ENCODE measurements at places on chromosomes 4 and X. TPM values are rescaled to one million over a fixed set of nuclear protein-coding genes. Genes with fewer than 3 reads are reported as not detected.

The XPNPEP2 gene
- 0.52 TPM for total RNA-seq

- no peak overlapping the region for H3K27ac ChIP-seq
- H3K36me3 ChIP-seq, result no peaks in the 10 kb centered on the region
- H3K27me3 ChIP-seq, result no peaks in the 10 kb centered on the region
- DNase-seq, result no peak
- no peak overlapping the region for H3K4me3 ChIP-seq
Observed at GRCh38 chr4:102218656-102219055, 126.6 kb downstream of the SLC39A8 start.

DNA sequence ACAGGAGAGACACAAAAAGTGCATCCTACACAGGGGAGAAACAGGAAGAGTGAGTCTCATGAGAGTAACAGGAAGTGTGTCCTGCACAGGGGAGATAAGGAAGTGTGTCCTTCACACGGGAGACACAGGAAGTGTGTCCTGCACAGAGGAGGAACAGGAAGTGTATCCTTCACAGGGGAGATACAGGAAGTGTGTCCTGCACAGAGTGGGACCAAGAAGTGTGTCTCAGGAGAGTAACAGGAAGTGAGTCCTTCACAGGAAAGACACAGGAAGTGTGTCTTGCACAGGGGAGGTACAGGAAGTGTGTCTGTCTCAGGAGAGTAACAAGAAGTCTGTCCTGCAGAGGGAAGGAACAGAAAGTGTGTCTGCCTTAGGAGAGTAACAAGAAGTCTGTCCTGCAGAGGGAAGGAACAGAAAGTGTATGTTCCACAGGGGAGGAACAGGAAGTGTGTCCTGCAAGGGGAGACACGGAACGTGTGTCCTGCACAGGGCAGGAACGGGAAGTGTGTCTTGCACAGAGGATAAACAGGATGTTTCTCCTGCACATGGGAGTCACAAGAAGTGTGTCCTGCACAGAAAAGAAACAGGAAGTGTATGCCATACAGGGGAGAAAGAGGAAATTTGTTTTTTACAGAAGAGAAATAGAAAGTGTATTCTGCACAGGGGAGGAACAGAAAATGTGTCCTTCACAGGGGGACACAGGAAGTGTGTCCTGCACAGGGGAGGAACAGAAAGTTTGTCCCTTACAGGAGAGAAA is 102.0 kb downstream of the ARSF start:
- no peaks in the 10 kb centered on the region for H3K36me3 ChIP-seq
- H3K4me3 ChIP-seq, result no peak overlapping the region
- no peak overlapping the region for H3K27ac ChIP-seq
- H3K4me1 ChIP-seq, result peaks cover 24% of the 10 kb centered on the region
- no peaks in the 10 kb centered on the region for H3K27me3 ChIP-seq
- DNase-seq, result no peak

- no peak overlapping the region for H3K27ac ChIP-seq
- no peaks in the 10 kb centered on the region for H3K27me3 ChIP-seq
- no peak for DNase-seq
- H3K4me3 ChIP-seq, result no peak overlapping the region
- H3K4me1 ChIP-seq, result no peaks in the 10 kb centered on the region
Observed at GRCh38 chr4:42995343-42995944, 102.9 kb downstream of the GRXCR1 start.
